Adipocyte (in vitro differentiated cells): ENCODE measurements at places on chromosomes 1 and 21.

DNA sequence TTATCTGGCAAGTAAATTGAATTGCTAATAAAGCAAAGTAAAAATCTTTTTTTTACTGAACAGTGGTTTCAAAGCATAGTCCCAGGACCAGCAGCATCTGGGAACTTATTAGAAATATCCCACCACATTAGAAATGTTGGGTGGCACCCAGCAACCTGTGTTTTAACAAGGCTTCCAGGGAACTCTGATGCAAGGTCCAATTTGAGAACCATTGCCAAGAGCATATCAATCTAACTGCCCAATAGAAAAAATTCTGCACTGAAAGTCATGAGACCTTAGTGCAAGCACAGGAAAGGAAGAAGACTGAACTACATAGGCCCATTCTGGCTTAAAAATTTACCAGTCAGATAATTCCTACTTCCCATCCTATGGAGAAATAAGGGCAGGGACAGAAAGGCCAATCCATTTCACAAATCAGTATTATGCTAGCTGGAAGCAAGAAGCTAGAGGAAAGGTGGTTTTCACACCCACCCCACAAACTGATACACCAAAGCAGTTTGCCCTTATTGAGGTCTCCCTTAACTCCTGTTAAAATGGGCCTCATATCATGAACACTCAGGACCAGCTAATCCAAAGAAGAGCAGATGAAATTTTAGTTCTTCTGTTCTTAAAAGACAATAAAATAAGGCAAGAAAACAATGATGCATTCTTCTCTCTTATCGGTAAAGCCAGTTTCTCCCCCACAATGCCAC lies 17.5 kb upstream of the C1orf105 start:
- DNase-seq: no peak

DNA sequence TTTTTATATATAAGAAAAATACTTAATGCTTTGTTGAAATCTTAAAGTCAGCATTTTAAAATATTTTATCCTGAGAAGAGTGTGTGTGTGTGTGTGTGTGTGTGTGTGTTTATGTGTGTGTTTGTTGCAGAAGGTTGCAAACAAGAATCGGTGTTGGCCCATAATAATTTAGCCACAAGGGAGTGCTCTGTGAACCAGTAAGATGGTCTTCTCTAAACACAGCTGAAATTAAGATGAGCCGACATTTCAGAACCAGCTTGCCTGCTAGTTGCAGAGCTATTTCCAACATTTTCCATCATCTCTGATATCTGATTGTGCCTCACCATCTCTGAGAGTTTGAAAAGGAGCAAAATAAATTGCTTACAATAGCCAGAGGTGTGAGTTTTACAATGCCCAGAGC lies 158.8 kb upstream of the SGIP1 start:
- DNase-seq: peak; percentile 50

DNA sequence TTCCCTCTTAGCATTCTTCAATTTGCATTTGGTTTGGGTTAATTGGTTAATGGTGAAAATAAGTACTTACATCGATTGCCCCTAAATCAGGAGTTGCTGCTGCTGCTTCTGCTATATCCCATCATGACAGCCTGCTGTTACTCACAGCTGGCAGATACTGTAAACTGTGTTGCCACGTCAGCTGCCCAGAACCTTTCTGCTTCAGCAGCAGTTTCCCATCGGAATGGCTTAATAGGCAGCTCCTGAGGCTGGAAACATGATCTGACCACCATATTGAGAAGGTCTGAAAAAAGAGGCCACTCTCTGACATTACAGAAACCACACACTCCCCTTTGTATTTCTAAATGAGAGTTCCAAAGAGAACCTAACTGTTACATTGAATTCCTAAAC lies 14.3 kb upstream of the SEC16B start:
- DNase-seq: peak; percentile 93

DNA sequence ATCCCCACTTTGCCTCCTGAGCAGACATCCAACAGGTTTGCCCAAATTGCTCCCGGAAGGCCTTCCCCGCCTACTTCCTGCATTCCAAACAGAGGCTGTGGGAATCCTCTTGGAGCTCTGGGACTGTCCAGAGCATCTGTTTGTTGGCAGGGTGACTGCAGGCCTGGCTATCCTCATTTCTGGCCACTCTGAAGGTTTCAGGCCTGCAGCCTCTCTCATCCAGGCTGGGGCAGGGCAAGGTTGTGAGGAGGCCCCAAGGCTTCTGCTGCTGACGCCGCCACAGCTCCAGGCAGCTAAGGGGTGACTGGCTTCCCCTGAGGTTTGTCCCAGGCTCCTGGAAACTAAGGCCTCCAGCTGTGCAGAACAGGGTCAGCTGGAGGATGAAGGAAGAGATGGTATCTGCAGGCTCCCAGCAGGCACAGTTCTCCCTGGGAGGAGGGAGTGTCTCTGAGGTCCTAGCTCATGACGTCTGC lies 11.3 kb downstream of the CDK18 start:
- peak; percentile 29 for DNase-seq
